ENCODE measurements at places on chromosomes 2 and 18. TPM values are rescaled to one million over a fixed set of nuclear protein-coding genes. Genes with fewer than 3 reads are reported as not detected.

Gene MATN3
- not detected for total RNA-seq

Gene PIEZO2
- not detected for total RNA-seq

Gene IL36G
- not detected for total RNA-seq

Gene CHRNG
- total RNA-seq: not detected

Gene PRKRA
- total RNA-seq: 65.1 TPM

Gene TMEM247
- total RNA-seq: not detected

Gene HTRA2
- total RNA-seq: 43.5 TPM

Gene TCF23
- total RNA-seq: 0.02 TPM

Gene MTCL1
- total RNA-seq: 0.35 TPM

DNA sequence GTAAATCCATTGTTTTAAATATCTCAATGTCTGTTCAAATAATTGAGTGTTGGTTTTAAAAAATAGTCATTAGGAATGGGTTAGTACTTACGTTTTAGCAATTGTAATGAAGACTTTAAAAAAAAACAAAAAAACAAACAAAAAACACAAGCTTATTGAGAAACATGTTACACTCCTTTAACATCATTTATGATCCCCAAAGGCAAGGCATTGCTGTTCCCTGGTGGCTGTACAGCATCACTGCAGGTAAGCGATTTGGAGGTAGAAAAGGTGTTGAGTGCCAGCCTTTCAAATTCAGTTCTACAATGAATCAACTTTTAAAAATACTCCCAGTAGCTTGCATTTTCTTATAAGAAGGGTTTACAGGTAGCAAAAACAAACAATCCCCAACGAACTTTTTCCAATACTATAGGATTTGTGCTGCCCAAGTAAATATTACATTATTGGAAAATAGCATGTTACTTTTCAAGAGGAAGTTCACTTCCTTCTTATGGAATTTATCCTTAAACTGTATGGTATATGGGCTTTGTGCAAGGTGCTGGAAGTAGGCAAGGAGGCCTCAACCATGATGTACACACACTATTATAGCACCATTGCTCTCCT, 27.5 kb downstream of the CNRIP1 start:
- DNase-seq: peak; percentile 37
- H3K27me3 ChIP-seq: peaks cover 8% of the 10 kb centered on the region
- no peaks in the 10 kb centered on the region for H3K4me1 ChIP-seq

- H3K36me3 ChIP-seq: no peaks in the 10 kb centered on the region
- H3K4me1 ChIP-seq: no peaks in the 10 kb centered on the region
- H3K27ac ChIP-seq: no peak overlapping the region
- DNase-seq: no peak
- H3K27me3 ChIP-seq: no peaks in the 10 kb centered on the region
These were observed 76.9 kb downstream of the MC4R start for GRCh38 chr18:60295674-60296073.

- no peaks in the 10 kb centered on the region for H3K36me3 ChIP-seq
- no peak for DNase-seq
- H3K27ac ChIP-seq: no peak overlapping the region
- H3K27me3 ChIP-seq: peaks cover 14% of the 10 kb centered on the region
- no peak overlapping the region for H3K4me3 ChIP-seq
These were observed 105.7 kb downstream of the SLC4A3 start for GRCh38 chr2:219733106-219733505.

- H3K36me3 ChIP-seq: no peaks in the 10 kb centered on the region
- no peaks in the 10 kb centered on the region for H3K4me1 ChIP-seq
- H3K27ac ChIP-seq: no peak overlapping the region
- no peak for DNase-seq
- no peak overlapping the region for H3K4me3 ChIP-seq
These were observed 56.6 kb upstream of the SLC1A4 start for GRCh38 chr2:64932371-64933216.

- H3K27me3 ChIP-seq: no peaks in the 10 kb centered on the region
- H3K4me1 ChIP-seq: no peaks in the 10 kb centered on the region
- H3K4me3 ChIP-seq: no peak overlapping the region
- H3K27ac ChIP-seq: no peak overlapping the region
These were observed 1059.7 kb downstream of the TSN start for GRCh38 chr2:122815120-122815519.

- no peaks in the 10 kb centered on the region for H3K4me1 ChIP-seq
- no peaks in the 10 kb centered on the region for H3K27me3 ChIP-seq
- no peak overlapping the region for H3K27ac ChIP-seq
- DNase-seq: no peak
These were observed 51.6 kb downstream of the MRPL33 start for GRCh38 chr2:27823135-27823534.

DNA sequence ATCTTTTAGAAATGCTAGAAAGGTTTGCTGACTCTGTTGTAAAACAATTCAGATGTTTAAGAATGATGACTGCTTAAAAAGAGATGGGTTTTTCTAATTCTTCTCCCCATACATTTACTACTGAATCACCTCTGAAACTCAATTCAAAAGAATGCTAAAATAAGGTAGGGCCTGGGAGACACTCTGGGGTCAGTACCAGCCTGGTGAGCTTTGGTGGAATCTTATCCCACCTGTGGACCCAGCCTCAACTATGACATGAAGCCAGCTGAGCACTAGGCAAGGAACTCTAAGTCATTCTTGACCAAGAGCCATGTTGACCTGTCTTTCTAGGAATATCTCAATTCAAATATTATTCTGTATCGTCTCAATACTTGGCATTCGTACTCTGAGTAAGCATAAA, 44.3 kb downstream of the IWS1 start:
- no peaks in the 10 kb centered on the region for H3K27me3 ChIP-seq
- DNase-seq: no peak
- no peak overlapping the region for H3K4me3 ChIP-seq
- peaks cover 18% of the 10 kb centered on the region for H3K4me1 ChIP-seq
- H3K36me3 ChIP-seq: peaks cover 38% of the 10 kb centered on the region

GRCh38 chr2:217877866-217878265, 124.9 kb downstream of the TNS1 start:
- no peak for DNase-seq
- no peak overlapping the region for H3K27ac ChIP-seq
- H3K36me3 ChIP-seq: no peaks in the 10 kb centered on the region
- H3K4me1 ChIP-seq: no peaks in the 10 kb centered on the region
- no peak overlapping the region for H3K4me3 ChIP-seq

DNA sequence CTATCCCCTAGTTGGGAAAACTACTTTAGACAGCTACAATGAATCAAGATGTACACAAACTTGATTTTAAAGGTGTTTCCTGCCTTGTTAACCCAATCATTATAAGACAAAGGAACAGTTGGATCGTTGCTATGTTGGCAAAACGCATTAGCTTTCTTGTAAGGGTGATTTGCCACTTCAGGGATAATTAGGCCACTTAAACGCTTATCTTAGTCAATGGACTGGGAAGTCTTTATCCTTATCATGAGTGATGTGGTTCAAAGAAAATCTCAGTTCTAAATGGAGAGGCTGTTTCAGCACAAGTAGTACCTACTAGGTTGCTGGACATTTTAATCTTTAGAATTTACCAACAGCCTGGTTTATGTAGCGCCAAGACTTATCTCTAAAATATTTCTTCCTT, 406.1 kb upstream of the MEX3C start:
- H3K36me3 ChIP-seq: no peaks in the 10 kb centered on the region
- H3K4me1 ChIP-seq: no peaks in the 10 kb centered on the region
- H3K4me3 ChIP-seq: no peak overlapping the region
- no peak overlapping the region for H3K27ac ChIP-seq
- peaks cover 7% of the 10 kb centered on the region for H3K27me3 ChIP-seq

GRCh38 chr2:113223813-113224212, 50.0 kb downstream of the PSD4 start:
- H3K27me3 ChIP-seq: peaks cover 2% of the 10 kb centered on the region
- no peak overlapping the region for H3K4me3 ChIP-seq
- H3K36me3 ChIP-seq: peaks cover 2% of the 10 kb centered on the region
- DNase-seq: no peak

DNA sequence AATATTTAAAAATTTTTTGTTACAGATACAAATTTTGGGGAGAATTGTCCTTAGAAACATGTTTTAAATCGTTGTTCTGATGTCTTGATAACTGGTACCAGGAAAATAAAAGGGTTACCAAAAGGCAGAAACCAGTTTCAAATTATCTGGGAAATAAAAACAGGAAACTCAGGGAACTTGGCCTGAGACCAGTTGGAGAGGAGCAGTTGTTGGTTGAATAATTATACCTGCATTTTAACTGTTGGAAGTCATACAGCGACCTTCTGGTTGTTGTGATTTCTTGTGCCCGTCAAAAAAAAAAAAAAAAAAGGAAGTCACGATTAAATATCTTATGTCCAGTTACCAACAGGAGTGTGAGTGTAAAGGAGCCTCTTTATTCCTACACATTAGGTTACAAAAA, 51.8 kb downstream of the CRIM1 start:
- no peaks in the 10 kb centered on the region for H3K4me1 ChIP-seq
- no peak overlapping the region for H3K4me3 ChIP-seq
- DNase-seq: no peak
- H3K27me3 ChIP-seq: no peaks in the 10 kb centered on the region

DNA sequence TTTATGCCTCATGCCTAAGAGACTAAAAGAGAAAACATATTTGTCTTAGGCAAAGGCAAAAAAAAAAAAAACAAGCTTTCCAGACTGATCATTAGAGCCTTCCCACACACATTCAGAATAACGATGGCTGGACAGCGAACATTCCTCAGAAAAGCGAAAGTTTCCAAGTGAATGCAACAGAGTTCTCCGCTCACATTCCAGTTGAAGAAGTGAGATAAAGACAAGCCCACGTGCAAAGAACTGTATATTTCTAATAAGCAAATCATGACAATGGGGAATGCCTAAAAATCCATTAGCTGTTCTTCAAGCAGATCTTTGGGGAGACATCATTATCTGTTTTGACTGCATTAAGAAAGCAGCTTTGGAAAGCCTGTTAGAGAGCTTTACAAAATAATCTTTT, 347.9 kb downstream of the METTL4 start:
- H3K4me3 ChIP-seq: no peak overlapping the region
- H3K36me3 ChIP-seq: no peaks in the 10 kb centered on the region
- peaks cover 3% of the 10 kb centered on the region for H3K27me3 ChIP-seq
- no peak for DNase-seq
- H3K4me1 ChIP-seq: no peaks in the 10 kb centered on the region

- no peak for DNase-seq
- H3K36me3 ChIP-seq: no peaks in the 10 kb centered on the region
These were observed 572.9 kb upstream of the SLC8A1 start for GRCh38 chr2:41024816-41025215.

DNA sequence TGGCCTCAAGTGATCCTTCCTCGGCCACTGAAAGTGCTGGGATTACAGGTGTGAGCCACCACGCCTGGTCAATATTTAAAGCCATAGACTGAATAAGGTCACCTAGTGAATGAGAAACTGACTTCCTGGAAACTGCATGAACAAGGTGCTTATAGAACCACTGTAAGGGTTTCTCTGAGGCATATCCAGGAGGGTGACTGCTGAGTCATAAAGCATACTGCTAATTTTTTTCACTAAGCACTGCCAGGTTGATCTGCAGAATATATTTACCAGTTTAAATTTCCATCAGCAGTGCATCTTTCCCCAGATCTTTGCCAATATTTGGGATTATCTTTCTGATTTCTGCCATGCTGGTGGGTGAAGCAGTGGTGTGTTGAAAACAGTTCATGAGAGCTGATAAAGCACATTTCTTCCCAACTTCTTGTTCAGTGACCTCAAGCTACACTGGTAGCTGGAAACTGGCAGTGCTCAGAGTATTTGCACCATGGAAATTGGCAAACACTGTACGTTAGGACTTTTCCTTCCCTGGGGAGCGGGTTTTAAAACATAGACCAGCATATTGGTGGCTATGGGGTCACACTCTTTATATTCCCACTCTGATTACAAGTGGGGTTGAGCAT, 4.2 kb upstream of the CLIP4 start:
- H3K36me3 ChIP-seq: peaks cover 3% of the 10 kb centered on the region
- H3K4me1 ChIP-seq: peaks cover 13% of the 10 kb centered on the region
- H3K4me3 ChIP-seq: no peak overlapping the region
- no peak overlapping the region for H3K27ac ChIP-seq
- H3K27me3 ChIP-seq: peaks cover 5% of the 10 kb centered on the region
- DNase-seq: no peak
